WERI-Rb-1 (cell line): ENCODE measurements at places on chromosomes 4 and X.

GRCh38 chr4:16026160-16026761 is 57.6 kb downstream of the PROM1 start:
- no peak for DNase-seq

- DNase-seq: no peak
Observed at GRCh38 chr4:105843941-105844340, 51.3 kb upstream of the NPNT start.

DNA sequence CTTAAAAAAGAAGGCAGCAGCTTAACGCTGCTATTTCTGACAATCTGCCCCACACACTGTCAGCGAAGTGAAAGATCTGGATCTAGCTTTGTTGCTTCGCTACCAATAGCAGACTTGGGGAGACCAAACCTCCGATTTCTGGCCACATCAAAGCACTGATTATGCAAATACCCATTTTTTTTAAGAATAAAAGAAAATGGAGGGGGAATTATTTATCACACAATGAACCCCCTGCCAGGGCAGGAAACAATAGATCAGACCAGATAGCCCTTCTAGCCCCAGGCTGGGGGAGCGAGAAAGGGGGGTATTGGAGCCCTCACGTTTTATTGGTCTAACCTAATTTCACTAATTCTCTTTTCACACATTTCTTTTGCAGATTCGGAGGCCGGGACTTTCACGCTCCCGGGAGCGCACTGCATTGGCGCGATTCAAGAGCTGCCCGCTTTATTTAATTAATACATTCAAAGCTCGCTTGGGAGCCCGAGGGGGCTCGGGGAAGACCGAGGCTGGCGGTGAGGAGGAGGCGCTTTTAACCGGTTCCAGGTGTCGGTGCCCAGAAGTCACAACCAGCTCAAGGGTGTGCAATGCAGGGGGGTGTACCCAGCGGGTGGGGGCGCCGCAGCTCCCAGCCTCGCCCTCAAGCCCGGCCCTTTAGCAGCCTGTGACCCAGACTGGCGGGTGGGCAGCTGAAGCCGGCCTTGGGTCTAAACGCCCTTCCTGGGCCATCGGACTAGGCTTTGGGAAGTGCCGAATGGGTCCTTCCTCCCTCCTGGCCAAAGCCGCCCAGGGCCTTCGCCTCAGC is 5.5 kb downstream of the NEUROG2 start:
- DNase-seq: no peak

- no peak for DNase-seq
Observed at GRCh38 chr4:153486281-153487151, 20.4 kb downstream of the TMEM131L start.

DNA sequence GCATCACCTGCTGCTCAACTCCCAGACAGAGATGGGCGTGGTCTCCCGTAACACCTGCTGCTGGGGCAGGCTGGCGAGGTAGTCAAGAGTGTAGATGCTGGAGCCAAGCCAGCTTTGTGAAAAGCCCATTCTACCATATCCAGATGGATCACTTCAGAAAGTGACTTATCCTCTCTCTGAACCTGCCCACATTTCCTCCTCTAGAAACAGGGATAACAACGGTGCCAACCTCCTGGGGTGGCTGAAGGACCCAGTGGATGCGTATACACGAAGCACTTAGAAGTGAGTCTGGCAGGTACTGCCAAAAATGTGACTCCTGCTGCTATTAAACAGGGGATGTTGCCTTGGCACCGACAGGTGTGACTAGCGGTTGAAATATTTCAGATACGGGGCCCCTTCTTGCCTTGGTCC is 95.8 kb downstream of the SORBS2 start:
- no peak for DNase-seq

DNA sequence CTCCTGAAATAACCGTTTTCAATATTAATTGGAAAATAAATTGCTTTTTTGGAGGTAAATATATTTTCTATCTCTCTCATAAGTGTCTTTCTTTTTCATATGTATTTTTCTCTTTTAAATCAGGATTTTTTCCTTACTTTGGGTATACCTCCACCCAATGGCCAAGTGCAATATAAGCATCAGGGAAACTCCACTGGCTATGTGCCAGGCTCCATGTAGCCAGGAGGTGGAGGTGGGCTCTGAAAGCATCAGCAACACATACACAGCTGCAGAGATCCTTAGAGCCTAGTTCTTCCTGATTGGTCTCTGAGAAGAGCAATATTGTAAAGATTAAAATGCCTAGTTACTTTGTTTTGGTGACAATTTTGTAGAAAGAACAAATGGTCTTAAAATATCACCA is 3.4 kb downstream of the GABRA2 start:
- DNase-seq: peak; percentile 80

GRCh38 chr4:153207567-153207966 is 3.3 kb downstream of the TRIM2 start:
- peak; percentile 65 for DNase-seq

GRCh38 chrX:131577413-131577812 is 33.5 kb downstream of the OR13H1 start:
- no peak for DNase-seq

GRCh38 chrX:130166503-130166777 is 799 bp upstream of the AIFM1 start:
- no peak for DNase-seq

- DNase-seq: peak; percentile 76
Observed at GRCh38 chr4:176792326-176793059, at the start of gene VEGFC. Gene VEGFC (minus strand): TSS chr4:176792922. CDS start chr4:176792311, 611 bp downstream.

GRCh38 chr4:73735231-73735630 is 5.1 kb upstream of the CXCL8 start:
- no peak for DNase-seq

DNA sequence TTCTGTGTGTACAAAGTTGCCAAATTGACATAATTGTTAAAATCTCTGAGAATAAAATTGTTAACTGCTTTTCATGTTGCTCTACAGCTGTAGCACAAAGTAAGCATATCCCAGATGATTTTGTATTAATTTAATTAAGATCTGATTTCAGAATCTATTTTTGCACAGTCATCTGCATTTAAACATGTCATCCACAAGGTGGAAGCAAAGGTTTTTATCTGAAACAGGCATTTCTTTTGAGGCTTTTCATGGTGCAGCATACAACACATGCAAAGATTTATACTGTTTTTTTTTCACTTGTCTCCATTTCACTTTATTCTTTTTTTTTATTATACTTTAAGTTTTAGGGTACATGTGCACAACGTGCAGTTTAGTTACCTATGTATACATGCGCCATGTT is 51.2 kb downstream of the GC start:
- no peak for DNase-seq

DNA sequence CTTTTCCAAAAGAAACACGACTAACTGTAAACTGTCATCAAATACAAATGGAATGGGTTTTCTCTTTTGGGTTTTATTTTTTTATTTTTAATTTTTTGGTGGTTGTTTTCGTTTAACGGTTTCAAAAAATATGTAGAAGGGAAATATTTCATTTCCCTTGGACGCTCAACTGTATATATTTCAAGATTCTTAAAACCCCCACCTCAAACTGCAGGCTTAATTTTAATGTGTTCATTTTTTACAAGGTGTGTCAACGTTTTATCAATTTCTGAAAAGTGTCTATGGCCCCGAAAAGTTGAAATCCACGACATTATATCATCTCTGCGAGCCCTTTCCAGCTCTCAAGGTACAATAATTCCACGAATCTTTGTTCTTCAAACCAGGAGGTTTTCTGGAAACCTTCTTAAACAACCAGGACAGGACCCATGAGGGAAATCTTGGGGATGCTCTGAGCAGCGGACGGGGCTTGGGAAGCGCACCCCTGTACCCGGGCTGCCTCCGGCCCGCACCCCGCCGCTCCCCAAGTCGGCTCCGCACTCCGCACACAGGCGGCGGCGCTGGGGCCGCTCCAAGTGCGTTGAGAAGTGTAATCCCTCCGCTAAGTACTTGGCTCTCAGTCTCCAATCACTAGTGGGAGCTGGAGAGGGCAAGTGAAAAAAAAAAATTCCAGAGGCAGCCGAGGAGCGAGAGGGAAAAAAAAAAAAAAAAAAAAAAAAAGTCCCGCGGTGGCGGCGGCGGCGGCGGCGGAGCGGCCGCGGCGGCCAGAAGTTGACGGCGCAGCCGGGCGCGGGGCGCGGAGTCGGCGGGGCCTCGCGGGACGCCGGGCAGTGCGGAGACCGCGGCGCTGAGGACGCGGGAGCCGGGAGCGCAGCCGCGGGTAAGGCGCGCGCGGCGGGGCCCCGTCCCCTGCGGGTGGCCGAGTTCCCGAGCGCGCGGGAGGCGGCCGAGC is at the start of gene BMPR1B:
TSS of gene BMPR1B (plus strand) at position 764 of the 949 bp plus-strand sequence. CDS start 346,470 bp downstream, outside the sequence.
- peak; percentile 69 for DNase-seq

DNA sequence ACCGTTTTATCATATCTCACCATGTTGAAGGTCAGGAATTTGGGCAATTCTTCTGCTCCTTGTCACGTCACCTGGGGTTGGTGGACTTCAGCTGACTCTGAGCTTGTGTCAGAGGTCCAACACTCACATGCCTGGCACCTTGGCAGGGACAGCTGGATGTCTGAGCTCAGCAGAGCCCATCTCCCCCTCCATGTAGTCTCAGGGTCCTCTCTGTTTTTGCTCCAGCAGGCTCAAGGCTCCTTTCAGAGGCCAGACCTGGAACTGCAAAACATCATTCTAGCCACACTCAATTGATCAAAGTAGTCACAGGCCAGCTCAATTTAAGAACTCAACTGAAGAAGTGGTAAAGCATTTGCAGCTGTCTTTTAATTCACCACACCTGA is 45.4 kb downstream of the EDNRA start:
- DNase-seq: peak; percentile 34

- no peak for DNase-seq
Observed at GRCh38 chr4:108751321-108751720, 11.5 kb downstream of the ETNPPL start.

GRCh38 chr4:81173213-81173612 is 41.8 kb downstream of the PRKG2 start:
- no peak for DNase-seq

- DNase-seq: no peak
Observed at GRCh38 chrX:66110112-66110511, 53.9 kb upstream of the HEPH start.

DNA sequence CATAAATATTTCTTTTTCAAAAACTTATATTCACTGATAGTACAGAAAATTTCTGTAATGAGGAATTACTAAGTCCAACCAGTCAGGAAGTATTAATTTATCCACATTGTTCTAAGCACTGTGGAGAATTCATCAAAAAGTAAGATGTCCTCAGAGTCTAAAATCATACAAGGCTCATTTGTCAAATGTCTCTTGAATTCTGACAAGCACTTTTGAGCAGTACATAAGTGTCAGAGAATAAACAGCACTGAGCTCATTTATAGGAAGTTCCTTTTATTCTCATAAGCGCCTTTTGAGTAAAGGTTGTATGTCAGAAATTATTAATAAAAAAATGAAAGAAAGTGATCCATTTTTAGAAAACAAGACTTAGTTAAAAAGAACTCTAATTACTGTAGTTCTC is 523.2 kb upstream of the EPHA5 start:
- DNase-seq: no peak

GRCh38 chr4:73762409-73762808 is 22.0 kb downstream of the CXCL8 start:
- DNase-seq: no peak

DNA sequence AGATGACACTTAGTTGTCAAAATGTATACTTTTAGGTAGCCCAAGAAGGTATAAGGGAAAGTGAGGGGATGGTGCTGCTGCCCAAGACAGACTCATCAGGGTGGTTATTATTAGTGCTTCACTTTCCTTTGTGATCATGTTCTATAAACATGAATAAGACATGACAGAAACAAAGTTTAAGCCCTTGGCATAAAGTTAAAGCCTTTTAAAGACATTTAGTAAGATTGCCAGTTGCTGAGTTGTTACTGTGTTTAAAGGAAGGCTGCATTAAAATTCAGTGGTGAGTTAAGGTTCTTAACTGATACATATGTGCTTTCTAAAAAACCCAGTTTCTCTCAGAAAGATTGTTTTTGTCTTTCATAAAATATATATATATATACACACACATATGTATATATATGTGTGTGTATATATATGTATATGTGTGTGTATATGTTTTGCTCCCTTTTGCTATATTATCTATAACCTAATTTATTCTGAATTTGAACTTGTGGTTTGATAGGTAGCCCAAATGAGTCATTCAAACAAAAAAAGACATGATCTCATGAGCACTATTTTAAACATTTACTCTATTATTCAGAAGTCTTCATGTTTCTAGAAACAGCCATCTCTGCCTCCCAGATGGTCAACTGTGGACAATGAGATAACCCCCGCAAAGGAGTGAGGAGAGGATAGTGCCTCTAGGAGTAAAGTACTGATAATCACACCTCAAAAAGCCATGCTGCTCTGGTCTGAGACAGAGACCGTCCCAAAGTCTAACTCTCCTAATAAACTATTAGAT is 98.1 kb upstream of the OTUD4 start:
- DNase-seq: no peak

DNA sequence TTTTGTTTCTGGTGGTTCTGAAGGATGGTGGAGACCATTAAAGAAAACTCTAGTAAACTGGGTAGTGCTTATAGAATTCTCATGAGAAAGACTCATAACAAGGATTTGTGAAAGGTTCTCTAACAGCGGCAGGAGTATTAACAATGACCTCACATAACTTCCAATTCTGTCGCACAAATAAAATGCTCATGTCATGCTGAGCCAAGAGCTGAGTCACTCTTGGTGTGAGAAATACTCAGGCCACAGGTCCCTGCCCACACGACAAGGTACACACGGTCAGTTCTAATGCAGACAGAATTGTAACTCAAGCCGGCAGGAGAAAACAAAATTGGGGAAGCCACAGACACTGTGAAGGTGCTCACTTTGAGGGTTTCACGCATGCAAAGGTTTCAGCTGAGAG is 34.4 kb upstream of the C4orf50 start:
- no peak for DNase-seq

- DNase-seq: no peak
Observed at GRCh38 chrX:129641941-129642340, 12.8 kb downstream of the APLN start.

GRCh38 chr4:61223385-61223784 is 23.3 kb downstream of the ADGRL3 start:
- no peak for DNase-seq

- no peak for DNase-seq
Observed at GRCh38 chrX:106952988-106953387, 32.8 kb downstream of the CLDN2 start.

DNA sequence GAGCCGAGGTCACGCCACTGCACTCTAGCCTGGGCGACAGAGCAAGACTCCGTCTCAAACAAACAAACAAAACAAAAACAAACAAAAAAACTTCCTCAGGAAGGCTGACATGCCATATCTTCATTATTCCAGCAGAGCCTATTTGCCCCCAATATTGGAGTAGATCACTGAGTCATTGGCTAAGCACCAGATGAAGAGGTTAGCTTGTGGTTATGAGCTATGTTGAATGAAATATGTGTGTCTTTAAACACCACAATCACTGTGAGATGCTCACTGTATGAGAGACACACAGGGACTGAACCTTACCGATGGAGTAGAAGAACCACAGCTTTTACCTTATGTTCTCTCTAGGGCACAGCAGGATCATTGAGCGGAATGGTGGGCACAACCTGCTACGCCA is 122.1 kb upstream of the EOLA2 start:
- no peak for DNase-seq
